ENCODE measurements at places on chromosomes 2 and 18. TPM values are rescaled to one million over a fixed set of nuclear protein-coding genes. Genes with fewer than 3 reads are reported as not detected.

CAPN10 gene
- 72.3 TPM for total RNA-seq

DNAJC5G gene
- not detected for total RNA-seq

PLCD4 gene
- total RNA-seq = 0.54 TPM

SH3RF3 gene
- 0.31 TPM for total RNA-seq

RAMP1 gene
- 1.1 TPM for total RNA-seq

MROH2A gene
- total RNA-seq = not detected

GATA6 gene
- 0.17 TPM for total RNA-seq

DYNAP gene
- not detected for total RNA-seq

RIOK3 gene
- total RNA-seq = 62.8 TPM

MTCL1 gene
- 0.43 TPM for total RNA-seq

FAP gene
- not detected for total RNA-seq

DOCK10 gene
- 259 TPM for total RNA-seq

GLI2 gene
- 1.2 TPM for total RNA-seq

MYO7B gene
- 5.2 TPM for total RNA-seq

KCNIP3 gene
- total RNA-seq = not detected

FASTKD2 gene
- total RNA-seq = 19.8 TPM

ASAP2 gene
- total RNA-seq = not detected

CCDC74B gene
- total RNA-seq = 1.5 TPM

MYO1B gene
- 3.2 TPM for total RNA-seq

All from activated naive CD8-positive, alpha-beta T cell treated with anti-CD3 and anti-CD28 coated beads, Interleukin-2, amount 10 ng/mL, durations not matched to agents 7 days and 5 days (primary cell).